ENCODE measurements at places on chromosomes 4 and X. TPM values are rescaled to one million over a fixed set of nuclear protein-coding genes. Genes with fewer than 3 reads are reported as not detected.

Gene CXXC4
- 0.03 TPM for total RNA-seq

Gene GSX2
- not detected for total RNA-seq

Gene SLC25A5
- 806 TPM for total RNA-seq

Gene ASB12
- total RNA-seq: not detected

Gene BST1
- total RNA-seq: 10.2 TPM

Gene LRIT3
- total RNA-seq: not detected

Gene CT55
- not detected for total RNA-seq

Gene NFKB1
- total RNA-seq: 26.2 TPM

Gene ZCCHC18
- not detected for total RNA-seq

Gene JCHAIN
- not detected for total RNA-seq

Gene GATA1
- not detected for total RNA-seq

Gene SPANXN3
- total RNA-seq: not detected

Gene NIPAL1
- total RNA-seq: 3.0 TPM

Gene KLF8
- total RNA-seq: 0.06 TPM

Gene ADGRG4
- not detected for total RNA-seq

Gene LANCL3
- total RNA-seq: 0.02 TPM

Gene TCEAL9
- 143 TPM for total RNA-seq

Gene AFF2
- not detected for total RNA-seq

Gene FHIP1A
- 0.12 TPM for total RNA-seq

Gene PWWP3B
- 0.12 TPM for total RNA-seq

Gene SCML1
- total RNA-seq: 10.1 TPM

Gene TAPT1
- 10.5 TPM for total RNA-seq

Gene CPZ
- total RNA-seq: not detected

Gene GK
- total RNA-seq: 10.4 TPM

Gene EPHA5
- 21.5 TPM for total RNA-seq

Gene CFAP99
- total RNA-seq: not detected

Gene STARD8
- total RNA-seq: 0.72 TPM

Gene AREG
- 6.8 TPM for total RNA-seq

Gene RASL11B
- total RNA-seq: 0.20 TPM

Gene RGN
- total RNA-seq: not detected

Gene EDA2R
- total RNA-seq: 32.2 TPM

Gene ERAS
- total RNA-seq: not detected

Gene PAGE3
- not detected for total RNA-seq

Gene ZFP42
- not detected for total RNA-seq

Gene PDGFRA
- total RNA-seq: 0.05 TPM

Gene PAGE2B
- total RNA-seq: not detected

Gene CTAG1A
- total RNA-seq: not detected

Gene FDCSP
- total RNA-seq: not detected

Gene ASMT
- not detected for total RNA-seq

Gene LUZP4
- not detected for total RNA-seq

Gene CENPVL2
- total RNA-seq: not detected

Gene SSX4B
- total RNA-seq: not detected

Gene NKX6-1
- 2.0 TPM for total RNA-seq

Gene EFHC2
- not detected for total RNA-seq

Gene PFKFB1
- total RNA-seq: 0.35 TPM

Gene DCX
- total RNA-seq: not detected

Data from NCI-H460 (cell line).